Peyer's patch (tissue), 4 donors: ENCODE measurements at places on chromosomes 12 and 14. TPM values are rescaled to one million over a fixed set of nuclear protein-coding genes. Genes with fewer than 3 reads are reported as not detected.
A peak's percentile ranks its signal among the peaks of the same experiment; 100 is the strongest.

The ACSS3 gene
- total RNA-seq: 9.9 TPM

The BEGAIN gene
- total RNA-seq: 31.8 TPM

- H3K4me1 ChIP-seq: no peaks in the 10 kb centered on the region
- no peak overlapping the region for H3K4me3 ChIP-seq
- H3K36me3 ChIP-seq: no peaks in the 10 kb centered on the region
- H3K27ac ChIP-seq: no peak overlapping the region
- no peak for DNase-seq
Observed at GRCh38 chr12:24408305-24408704, 458.8 kb upstream of the SOX5 start.

The TSPAN9 gene
- total RNA-seq: 23.9 TPM

DNA sequence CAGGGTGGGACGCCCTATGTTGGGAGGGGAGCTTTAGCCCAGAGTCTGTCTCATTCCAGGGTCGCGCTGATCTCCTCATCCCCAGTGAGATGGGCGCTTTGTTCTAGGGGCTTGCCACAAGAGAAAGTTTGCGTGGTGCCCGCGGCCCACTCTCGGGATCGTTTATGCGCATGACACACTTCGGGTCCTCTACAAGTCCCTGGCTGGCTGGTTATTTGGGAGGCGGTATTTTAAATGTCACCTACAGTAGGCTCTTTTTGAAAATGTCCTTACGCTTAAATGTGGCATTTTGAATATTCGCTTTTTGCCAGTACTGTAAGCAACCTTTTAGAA is 541 bp downstream of the GOLT1B start:
- H3K27me3 ChIP-seq: no peaks in the 10 kb centered on the region
- peak overlapping the region; percentile 85 for H3K27ac ChIP-seq
- no peaks in the 10 kb centered on the region for H3K36me3 ChIP-seq
- peaks cover 8% of the 10 kb centered on the region for H3K4me1 ChIP-seq

The MSI1 gene
- 1.6 TPM for total RNA-seq

- peaks cover 6% of the 10 kb centered on the region for H3K27me3 ChIP-seq
- no peak overlapping the region for H3K4me3 ChIP-seq
- no peak overlapping the region for H3K27ac ChIP-seq
Observed at GRCh38 chr14:103518422-103519042, 4.1 kb downstream of the CKB start.

The MAPK1IP1L gene
- total RNA-seq: 27.2 TPM

DNA sequence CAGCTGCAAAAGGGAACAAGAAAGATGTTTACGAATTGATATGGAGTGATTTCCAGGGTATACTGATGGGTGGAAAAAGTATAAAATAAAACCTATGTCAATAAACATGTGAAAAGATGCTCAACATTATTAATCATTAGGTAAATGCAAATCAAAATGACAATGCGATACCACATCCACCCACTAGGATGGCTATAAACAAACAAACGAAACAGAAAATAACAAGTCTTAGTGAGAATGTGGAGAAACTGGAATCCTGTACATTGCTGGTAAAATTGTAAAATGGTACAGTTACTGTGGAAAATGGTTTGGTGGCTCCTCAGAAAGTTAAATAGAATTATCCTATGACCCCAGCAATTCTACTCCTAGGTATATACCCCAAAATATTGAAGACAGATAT is 9.5 kb upstream of the BEST3 start:
- H3K36me3 ChIP-seq: no peaks in the 10 kb centered on the region
- DNase-seq: no peak
- no peak overlapping the region for H3K4me3 ChIP-seq
- H3K4me1 ChIP-seq: no peaks in the 10 kb centered on the region
- no peaks in the 10 kb centered on the region for H3K27me3 ChIP-seq

The SPIC gene
- not detected for total RNA-seq

- H3K4me3 ChIP-seq: no peak overlapping the region
- H3K4me1 ChIP-seq: no peaks in the 10 kb centered on the region
- H3K36me3 ChIP-seq: no peaks in the 10 kb centered on the region
- H3K27ac ChIP-seq: no peak overlapping the region
Observed at GRCh38 chr12:46492471-46493085, 120.0 kb upstream of the SLC38A2 start.

DNA sequence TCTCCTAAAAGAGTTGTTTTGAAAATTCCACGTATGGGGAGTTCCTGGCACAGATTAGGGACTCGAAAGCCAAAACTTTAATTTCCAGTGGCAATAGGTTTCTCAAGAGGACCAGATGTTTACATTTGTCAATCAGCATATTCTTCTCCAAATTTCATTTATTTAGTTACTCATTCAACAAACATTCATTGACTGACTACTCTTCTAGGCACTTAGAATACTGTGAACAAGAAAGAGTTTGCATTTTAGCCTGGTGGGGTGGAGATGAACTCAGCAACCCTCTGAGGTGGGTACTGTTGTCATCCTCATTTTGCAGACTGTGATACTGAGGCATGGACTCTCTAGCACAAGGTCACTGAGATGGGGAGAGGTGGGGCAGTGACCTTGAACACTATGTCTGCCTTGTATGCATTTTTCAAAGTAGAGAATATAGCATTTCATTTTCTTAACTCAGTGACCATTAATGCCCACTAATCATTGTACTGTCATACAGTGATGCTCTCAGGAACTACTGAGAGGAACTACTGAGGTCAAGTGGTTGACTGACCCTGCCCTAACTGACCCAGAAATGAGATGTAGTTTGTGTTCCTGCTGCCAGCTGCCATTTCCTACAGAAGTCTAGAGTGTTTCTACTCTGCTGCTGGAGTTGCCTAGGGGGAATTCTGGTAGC is 2.2 kb downstream of the L3HYPDH start:
- H3K36me3 ChIP-seq: no peaks in the 10 kb centered on the region
- no peaks in the 10 kb centered on the region for H3K27me3 ChIP-seq
- H3K27ac ChIP-seq: peak overlapping the region; percentile 93
- H3K4me3 ChIP-seq: no peak overlapping the region
- DNase-seq: no peak

- no peaks in the 10 kb centered on the region for H3K27me3 ChIP-seq
Observed at GRCh38 chr14:49879646-49880204, 13.2 kb upstream of the ARF6 start.

The SERPINA5 gene
- not detected for total RNA-seq

- H3K27ac ChIP-seq: no peak overlapping the region
- no peaks in the 10 kb centered on the region for H3K4me1 ChIP-seq
- H3K4me3 ChIP-seq: no peak overlapping the region
- no peak for DNase-seq
Observed at GRCh38 chr12:132651444-132652100, 33.0 kb downstream of the P2RX2 start.

DNA sequence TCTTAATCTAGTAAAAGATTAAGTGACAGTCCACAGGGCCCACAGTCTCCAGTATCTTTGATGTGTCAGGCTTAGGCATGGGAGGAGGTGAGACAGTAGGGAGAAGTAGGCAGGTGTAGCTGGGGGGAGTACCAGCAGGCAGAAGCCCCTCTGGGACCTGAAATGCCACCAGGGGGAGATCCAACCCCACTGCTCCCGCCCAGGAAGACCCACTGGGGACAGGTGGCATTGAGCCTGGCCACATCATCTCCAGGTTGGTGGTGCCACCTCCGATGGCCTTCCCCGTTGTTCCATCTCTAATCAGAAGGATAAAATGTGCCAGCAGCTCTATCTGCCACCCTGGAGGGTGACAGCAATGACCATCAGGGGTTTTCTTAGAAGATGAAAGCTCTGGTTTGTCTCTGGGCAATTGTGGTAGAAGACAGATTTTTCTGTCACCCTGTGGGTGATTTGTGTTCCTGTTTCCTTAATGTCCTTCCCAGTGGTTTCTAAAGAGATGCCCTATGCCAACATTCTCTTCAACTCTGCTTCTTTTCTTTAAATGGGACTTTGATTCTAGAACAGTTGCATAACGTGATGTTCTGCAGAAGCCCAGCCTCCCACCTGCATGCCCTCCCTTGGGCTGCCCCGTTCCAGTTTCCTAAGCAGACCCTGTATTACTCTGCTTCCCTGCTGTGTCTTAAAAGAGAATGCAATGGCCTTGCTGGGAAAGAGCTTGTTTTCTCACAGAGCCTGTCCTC is 12.3 kb upstream of the SERPINA12 start:
- no peak overlapping the region for H3K4me3 ChIP-seq
- no peaks in the 10 kb centered on the region for H3K4me1 ChIP-seq
- no peak overlapping the region for H3K27ac ChIP-seq

- DNase-seq: no peak
- H3K4me1 ChIP-seq: no peaks in the 10 kb centered on the region
- peak overlapping the region; percentile 76 for H3K27ac ChIP-seq
- H3K4me3 ChIP-seq: no peak overlapping the region
Observed at GRCh38 chr12:92027701-92028440, 117.8 kb downstream of the BTG1 start.

DNA sequence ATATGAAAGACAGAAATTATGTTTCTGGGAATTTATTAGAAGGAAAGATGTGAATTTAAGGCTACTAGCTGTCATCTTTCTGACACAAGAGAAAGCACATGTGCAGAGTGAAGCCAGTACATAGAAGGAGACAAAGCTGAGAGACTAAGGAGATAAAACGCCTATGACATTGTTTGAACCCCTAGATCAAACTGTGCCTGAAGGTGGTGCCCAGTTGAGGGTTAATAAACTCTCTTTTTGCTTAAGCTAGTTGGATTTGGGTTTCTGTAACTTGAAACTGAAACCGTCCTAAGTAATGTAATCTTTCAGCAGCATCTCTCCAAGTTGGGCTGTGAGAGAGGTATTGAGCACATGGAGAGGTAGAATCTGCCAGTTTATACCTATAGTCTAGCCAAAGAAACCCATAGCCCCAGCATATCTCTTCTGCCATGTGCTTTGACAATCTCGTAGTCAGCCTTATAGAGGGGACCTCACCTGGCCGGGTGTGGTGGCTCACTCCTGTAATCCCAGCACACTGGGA is 84.2 kb downstream of the LRRC74A start:
- DNase-seq: no peak
- peaks cover 7% of the 10 kb centered on the region for H3K4me1 ChIP-seq
- no peaks in the 10 kb centered on the region for H3K27me3 ChIP-seq

The POP5 gene
- 50.8 TPM for total RNA-seq

The EPYC gene
- not detected for total RNA-seq

- no peaks in the 10 kb centered on the region for H3K27me3 ChIP-seq
- H3K36me3 ChIP-seq: no peaks in the 10 kb centered on the region
- H3K27ac ChIP-seq: no peak overlapping the region
- no peak overlapping the region for H3K4me3 ChIP-seq
- no peak for DNase-seq
- H3K4me1 ChIP-seq: no peaks in the 10 kb centered on the region
Observed at GRCh38 chr12:65565601-65566560, 258.4 kb upstream of the HMGA2 start.

GRCh38 chr12:76745343-76745742 is 18.6 kb upstream of the ZDHHC17 start:
- no peak overlapping the region for H3K4me3 ChIP-seq
- H3K27ac ChIP-seq: no peak overlapping the region
- no peaks in the 10 kb centered on the region for H3K27me3 ChIP-seq
- no peak for DNase-seq
- no peaks in the 10 kb centered on the region for H3K4me1 ChIP-seq
- H3K36me3 ChIP-seq: no peaks in the 10 kb centered on the region

DNA sequence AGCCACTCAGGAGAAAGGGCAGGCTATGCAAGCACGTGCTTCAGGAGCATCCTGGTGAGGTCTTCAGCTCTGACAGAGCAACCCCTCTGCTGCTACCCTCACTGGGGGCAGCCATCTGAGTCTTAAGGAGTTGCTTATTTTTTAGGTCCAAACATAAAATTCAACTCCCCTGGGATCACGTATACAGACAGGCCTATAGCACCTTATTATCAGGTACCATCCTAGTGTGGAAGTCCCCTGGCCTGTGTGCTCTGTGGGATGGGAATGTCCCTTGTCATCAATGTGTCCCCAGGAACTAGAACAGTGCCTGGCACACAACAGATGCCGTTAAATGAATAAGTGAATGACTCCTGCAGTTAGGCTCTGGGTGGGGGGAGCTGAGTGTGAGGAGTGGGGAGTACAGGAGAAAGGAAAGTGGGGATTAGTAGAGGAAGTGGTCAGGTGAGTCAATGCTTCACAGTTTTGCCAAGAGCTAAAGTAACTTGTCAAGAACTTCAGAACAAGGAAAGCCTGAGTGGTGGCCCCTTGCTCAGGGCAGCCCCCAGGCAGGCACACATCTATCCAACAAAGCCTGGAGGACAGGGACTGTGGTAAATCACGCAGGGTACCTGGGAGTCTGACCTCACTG is 33.5 kb downstream of the DAD1 start:
- no peaks in the 10 kb centered on the region for H3K36me3 ChIP-seq
- peak overlapping the region; percentile 86 for H3K27ac ChIP-seq
- no peak overlapping the region for H3K4me3 ChIP-seq
- H3K4me1 ChIP-seq: peaks cover 35% of the 10 kb centered on the region
- DNase-seq: peak; percentile 55
- H3K27me3 ChIP-seq: no peaks in the 10 kb centered on the region

The TM9SF1 gene
- total RNA-seq: 80.7 TPM

DNA sequence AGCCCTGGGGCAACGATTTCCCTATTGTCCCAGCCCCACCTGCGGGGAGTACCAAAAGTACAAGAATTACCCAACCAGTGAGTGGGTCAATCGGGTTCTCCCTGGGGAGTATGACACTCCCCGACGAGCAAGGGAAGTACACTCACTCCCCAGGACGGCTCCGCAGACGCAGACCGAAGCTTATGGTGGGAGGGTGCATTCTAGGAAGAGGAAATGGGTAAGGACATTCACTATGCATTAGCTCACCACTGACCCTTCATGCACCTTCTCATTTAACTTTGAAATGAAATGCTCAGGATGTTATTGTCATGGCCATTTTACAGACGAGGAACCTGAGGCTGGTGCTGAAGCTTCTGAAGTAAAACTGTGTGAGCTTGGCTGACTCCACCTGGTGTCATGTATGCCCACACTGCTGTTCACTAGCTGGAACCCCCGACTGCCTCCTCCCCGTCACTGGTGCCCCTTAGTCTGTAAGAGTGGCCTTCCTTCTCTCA is 45.8 kb upstream of the TMED10 start:
- no peak overlapping the region for H3K27ac ChIP-seq
- peaks cover 5% of the 10 kb centered on the region for H3K4me1 ChIP-seq
- no peaks in the 10 kb centered on the region for H3K36me3 ChIP-seq
- no peak overlapping the region for H3K4me3 ChIP-seq
- no peaks in the 10 kb centered on the region for H3K27me3 ChIP-seq

The SAMD15 gene
- not detected for total RNA-seq

The GDF3 gene
- total RNA-seq: not detected

The FOXN4 gene
- total RNA-seq: not detected

DNA sequence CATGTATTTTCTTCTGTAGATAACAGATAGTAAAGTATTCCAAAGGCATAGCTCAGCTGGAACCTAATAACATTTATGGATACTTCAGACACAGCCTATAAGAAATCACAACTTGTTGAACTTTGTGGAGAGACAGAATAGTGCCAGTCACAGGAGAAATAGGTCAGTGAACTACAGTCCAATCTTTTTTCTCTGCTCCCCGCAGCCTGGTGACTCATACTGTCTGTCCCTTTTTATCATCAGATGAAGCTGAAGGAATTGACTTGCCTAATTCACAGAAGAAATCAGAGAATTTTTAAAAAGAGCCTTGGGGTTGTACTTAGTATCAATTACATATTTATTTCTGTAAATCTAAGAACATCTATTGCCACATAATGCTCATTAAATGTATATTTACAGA is 222.3 kb downstream of the ALG10 start:
- no peak overlapping the region for H3K27ac ChIP-seq
- H3K27me3 ChIP-seq: no peaks in the 10 kb centered on the region
- no peak for DNase-seq
- no peaks in the 10 kb centered on the region for H3K36me3 ChIP-seq
- no peak overlapping the region for H3K4me3 ChIP-seq

- no peak overlapping the region for H3K4me3 ChIP-seq
- no peaks in the 10 kb centered on the region for H3K4me1 ChIP-seq
- no peak for DNase-seq
Observed at GRCh38 chr14:42123526-42123925, 516.9 kb downstream of the LRFN5 start.
